ENCODE measurements at places on chromosomes 2 and 18.

GRCh38 chr2:43569921-43570320 lies 25.9 kb downstream of the THADA start:
- DNase-seq: no peak

DNA sequence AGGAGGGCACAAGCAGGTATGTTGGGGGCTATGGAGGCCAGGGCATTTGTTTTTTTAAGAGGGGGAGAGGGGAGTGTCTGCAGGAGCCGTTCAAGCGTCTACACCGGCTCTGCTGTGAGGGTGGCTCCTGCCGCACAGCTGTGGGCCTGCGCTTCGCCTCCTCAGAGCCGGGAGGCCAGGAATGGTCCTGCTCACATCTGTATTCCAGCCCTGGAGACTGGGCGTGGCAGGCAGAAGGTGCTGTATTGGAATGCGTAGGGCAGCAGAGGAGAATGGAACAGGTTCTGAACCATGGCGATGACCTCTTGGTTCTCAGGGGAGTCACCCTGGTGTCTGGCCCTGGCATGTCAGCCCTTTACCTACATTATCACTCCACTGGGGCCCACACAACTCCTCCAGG lies 26.8 kb upstream of the INHBB start:
- no peak for DNase-seq

- DNase-seq: no peak
Observed at GRCh38 chr2:5942204-5942603, 250.0 kb downstream of the SOX11 start.

GRCh38 chr2:207920321-207920720 lies 105.0 kb downstream of the PLEKHM3 start:
- DNase-seq: no peak

DNA sequence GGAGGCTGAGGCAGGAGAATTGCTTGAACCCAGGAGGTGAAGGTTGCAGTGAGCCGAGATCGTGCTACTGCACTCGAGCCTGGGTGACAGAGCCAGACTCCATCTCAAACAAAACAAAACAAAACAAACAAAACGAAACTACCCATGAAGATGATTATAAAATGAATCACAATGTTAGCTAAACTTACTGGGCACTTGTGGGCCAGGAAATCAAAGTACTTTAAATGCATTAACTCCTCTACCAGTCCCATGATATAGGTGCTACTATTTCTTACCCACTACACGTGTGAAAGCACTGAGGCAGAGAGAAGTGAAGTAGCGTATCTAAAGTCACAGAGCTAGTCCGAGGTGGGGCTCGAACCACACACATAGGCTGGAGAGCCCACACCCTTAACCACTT lies 53.6 kb downstream of the POLE4 start:
- DNase-seq: no peak

DNA sequence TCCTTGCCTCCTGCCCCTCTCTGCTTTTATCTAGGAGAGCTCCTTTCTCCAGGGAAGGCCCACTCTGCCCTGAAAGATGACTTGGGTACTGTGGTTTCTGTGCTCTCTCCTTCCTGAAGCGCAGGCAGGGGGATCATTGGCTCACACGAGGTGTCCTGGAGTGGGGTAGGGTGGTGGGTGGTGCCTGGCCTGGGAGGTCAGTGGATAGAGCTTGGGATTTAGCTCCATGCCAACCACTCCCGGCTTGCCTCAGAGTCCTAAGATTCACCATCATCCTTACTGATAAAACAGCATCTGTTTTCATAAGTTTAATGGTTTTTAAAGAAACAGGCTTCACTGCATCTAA lies 63.1 kb downstream of the CIB4 start:
- no peak for DNase-seq

DNA sequence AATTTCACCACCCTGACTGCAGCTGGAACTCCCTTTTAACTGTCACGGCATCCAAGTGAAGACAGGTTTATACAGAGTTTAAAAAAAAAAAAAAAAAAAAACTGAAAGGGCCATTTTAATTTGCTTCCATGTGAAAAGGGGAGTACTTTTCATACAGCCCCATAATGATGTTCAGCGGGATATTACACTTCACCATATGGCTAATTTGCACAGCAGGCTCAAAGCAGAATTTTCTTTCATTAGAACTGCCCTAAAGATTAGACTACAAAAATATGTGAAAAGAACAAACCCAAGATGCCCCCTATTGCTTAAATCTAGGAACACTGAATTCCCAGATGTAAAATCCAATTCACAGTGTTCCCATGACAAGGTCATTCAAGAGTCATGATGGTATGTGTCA lies 301.8 kb downstream of the EXOC6B start:
- DNase-seq: no peak

DNA sequence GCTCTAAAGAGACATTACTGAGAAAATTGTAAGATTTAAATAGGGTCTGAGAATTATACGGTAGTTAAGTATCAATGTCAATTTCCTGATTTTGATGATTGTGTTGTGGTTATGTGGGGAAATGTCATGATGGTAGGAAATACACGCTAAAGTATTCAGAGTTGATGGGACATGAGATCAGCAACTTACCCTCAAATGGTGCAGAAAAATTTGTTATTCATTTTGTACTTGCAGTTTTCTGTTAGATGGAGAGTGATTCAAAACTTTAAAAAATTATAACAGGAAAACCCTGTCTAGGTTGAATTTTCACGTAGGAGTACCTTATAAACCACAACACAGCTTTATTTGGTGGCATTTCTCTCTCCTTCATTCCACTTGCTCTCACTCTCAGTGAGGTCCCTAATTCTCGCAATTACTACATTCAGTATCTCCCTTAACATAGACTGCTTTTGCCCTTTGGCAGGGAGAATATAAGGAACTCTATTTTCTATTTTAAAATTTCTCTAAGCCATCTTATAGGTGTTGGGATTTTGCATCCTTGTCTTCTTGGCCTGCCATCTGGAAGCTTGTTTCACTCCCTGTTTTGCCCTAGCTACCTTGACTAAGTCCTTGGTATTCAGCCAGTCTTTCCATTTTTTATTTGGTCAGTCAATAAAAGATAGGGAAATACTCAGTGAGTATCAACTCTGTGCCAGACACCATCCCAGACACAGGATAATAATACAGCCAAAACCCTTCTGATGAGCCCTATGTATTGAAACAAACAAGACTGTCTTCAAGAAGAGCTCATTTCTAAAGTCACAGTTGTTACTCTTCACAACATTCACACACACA lies 550.6 kb upstream of the ACVR2A start:
- DNase-seq: no peak

DNA sequence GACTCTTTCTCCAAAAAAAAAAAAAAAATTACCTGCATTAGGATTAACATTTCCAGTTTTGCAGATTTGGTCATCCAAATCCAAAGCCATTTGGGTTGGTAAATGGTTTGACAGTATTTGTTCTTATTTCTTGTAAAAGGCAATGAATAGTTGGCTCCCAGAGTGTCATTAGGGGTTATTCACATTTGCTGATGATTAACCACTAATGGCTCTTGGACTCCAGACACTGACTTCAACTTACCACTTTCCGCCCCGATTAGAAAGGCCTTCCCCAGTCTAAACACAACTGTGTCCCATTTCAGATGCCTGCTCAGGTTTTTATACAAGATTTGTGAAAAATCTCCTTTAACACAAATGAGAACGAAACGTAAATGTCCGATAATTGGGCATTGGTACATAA lies 9.6 kb upstream of the TGIF1 start:
- DNase-seq: no peak

DNA sequence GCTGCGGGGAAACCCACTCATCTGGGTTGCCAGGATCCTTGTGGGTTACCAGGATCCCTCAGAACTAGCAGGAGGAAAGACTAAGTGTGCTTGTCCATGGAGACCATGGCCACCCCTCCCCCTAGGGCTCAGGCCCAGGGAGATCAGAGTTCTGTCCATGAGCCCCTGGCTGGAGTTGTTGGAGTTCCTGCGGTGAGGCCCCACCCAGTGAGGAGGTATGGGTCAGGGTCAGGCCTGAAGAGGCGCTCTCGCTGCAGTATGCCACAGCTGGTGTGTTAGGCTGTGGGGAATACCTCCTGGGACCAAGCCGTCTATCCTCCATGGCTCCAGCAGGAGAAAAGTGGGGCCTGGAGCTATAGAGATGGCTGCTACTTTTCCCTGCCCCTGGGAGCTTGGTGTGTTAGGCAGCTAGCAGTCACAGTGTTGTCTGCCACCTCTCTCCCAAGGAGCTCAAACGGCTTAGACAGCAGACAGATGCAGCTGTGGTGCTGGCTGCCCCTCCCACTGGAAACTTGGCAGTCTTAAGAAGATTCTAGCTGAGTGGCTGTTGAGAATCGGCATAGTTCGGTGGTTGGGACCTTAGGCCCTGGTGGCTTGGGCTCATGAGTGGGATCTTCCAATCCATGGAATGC lies 240.3 kb upstream of the CELF4 start:
- no peak for DNase-seq

- no peak for DNase-seq
Observed at GRCh38 chr2:64846177-64846576, 143.0 kb upstream of the SLC1A4 start.

GRCh38 chr18:9987345-9987744 lies 73.5 kb downstream of the VAPA start:
- no peak for DNase-seq

GRCh38 chr18:50320719-50321118 lies 33.2 kb upstream of the CXXC1 start:
- DNase-seq: no peak

DNA sequence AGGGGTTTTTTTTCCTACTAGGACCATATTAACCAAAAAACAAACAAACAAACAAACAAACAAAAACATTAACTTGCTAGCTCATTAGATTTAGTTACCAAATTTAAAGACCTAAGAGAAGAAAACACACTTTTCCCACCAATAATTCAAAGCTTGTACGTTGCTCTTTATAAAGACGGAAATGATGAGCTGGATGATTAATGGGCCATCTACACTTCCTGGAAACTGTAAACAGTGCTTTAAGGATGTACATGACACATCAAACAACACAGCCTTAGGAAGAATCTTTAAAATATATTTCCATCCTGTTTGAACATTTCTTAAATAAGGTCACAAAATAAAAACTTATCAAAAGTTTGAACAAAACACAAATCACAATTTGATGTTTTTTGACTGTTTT lies 982 bp downstream of the BMP10 start:
- DNase-seq: no peak

GRCh38 chr2:190167702-190168101 lies 105.2 kb upstream of the MSTN start:
- no peak for DNase-seq

DNA sequence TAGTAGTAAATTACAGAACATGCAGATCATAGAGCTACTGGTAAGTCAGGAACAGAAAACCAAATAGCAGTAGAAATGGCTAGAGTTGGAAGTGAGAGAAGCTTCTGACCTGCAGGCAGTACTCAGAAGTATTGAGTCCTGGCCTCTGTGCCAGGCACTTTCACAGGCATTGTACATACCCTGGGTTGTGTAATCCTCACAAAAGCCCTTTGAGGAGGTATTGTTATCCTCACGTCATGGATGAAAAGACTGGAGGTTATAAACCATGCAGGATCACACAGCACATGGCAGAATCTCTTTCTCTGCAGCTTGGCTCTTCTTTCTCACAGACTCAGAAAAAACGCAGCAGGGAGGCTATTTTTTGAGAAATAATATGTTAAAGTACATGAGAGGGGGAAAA lies 789.3 kb upstream of the FAM98A start:
- no peak for DNase-seq

GRCh38 chr18:22550366-22550765 lies 132.7 kb upstream of the CTAGE1 start:
- DNase-seq: no peak

DNA sequence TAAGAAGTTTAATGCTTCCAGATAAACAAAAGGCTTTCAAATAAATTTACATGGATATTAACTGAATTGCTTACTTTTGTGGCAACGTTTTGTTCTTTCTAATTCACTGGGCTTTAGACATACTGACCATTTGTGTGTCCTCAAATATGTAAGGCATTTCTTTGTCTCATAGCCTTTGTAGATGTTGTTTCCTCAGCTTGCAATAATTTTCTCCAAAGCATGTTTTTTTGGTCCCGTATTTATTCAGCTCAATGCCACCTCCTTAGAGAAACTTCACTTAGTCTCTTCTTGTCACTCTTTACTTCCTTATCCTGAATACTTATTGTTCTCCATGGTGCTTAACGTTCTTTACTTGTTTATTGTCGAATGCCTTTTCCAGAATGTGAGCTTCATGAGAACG lies 98.5 kb downstream of the NUP35 start:
- no peak for DNase-seq

- no peak for DNase-seq
Observed at GRCh38 chr2:86123328-86123925, 17.4 kb downstream of the PTCD3 start.

DNA sequence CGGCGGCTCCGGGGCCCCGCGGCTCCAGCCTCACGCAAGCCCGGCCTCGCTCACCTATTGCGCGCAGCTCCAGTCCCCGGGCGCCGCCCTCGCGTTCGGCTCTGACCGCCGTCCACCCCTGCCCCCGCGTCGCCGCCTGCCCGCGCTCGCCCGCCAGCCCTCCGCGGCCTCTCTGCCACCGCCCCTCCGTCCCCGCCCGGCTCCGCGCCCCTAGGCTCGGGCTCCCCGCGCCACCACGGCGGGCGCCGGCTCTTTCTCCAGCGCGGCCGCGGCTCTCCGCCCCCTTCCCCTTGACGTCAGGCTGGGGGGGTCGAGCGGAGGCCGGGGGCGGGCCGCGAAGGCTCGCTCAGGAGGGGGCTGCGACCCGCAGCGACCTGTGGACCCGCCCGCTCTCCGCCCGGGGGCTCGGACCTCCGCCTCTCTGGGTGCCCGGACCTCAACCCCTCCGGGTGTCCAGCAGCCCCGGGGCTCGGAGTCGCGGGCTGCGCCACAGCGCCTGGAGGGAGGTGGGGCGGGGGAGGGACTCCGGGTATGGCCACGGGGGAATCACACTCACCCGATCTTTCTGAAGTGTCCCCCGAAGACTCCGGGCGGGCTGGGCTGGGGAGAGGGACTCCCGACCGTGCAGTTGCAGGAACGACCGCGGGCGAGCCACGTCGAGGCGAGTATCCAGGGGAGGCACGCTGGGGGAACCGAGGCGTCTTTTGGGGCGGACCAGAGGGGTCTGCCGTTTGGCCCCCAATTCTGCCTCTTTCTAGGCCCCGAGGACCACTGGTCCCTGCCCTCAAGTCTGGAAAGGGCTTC lies at the start of gene SEMA4C:
TSS of gene SEMA4C (minus strand) at position 259 of the 804 bp plus-strand sequence. CDS start 2,194 bp downstream, outside the sequence.
- DNase-seq: no peak

GRCh38 chr2:39437522-39438296 lies 624 bp upstream of the MAP4K3 start:
- peak; percentile 10 for DNase-seq

- DNase-seq: peak; percentile 88
Observed at GRCh38 chr2:148644883-148645538, 460 bp downstream of the EPC2 start.

Measured in stimulated activated CD4-positive, alpha-beta T cell treated with anti-CD3 and anti-CD28 coated beads, TNF-alpha, amount 100 ng/mL, for 48 hours (primary cell).